Cardiac muscle cell (in vitro differentiated cells and primary cell): ENCODE measurements at places on chromosomes 12 and 14. TPM values are rescaled to one million over a fixed set of nuclear protein-coding genes. Genes with fewer than 3 reads are reported as not detected.

The EID3 gene
- 2.7 and 3.0 TPM in 2 replicates for polyA plus RNA-seq

The BBOF1 gene
- polyA plus RNA-seq = 6.1 and 10.6 TPM in 2 replicates

The ZNF10 gene
- 9.5 and 14.9 TPM in 2 replicates for polyA plus RNA-seq

The SDS gene
- not detected in 2 replicates for polyA plus RNA-seq

The IL26 gene
- not detected in 2 replicates for polyA plus RNA-seq

The CSRNP2 gene
- 16.9 and 22.5 TPM in 2 replicates for polyA plus RNA-seq

The C3AR1 gene
- polyA plus RNA-seq = not detected in 2 replicates

The NRXN3 gene
- polyA plus RNA-seq = 0.51 and 1.5 TPM in 2 replicates

- H3K27me3 ChIP-seq = no peaks in the 10 kb centered on the region
- H3K36me3 ChIP-seq = peaks cover 6% of the 10 kb centered on the region
- peaks cover 7% of the 10 kb centered on the region for H3K4me1 ChIP-seq
- no peak overlapping the region for H3K4me3 ChIP-seq
Measured at GRCh38 chr12:101325590-101325989, 45.7 kb downstream of the UTP20 start.

DNA sequence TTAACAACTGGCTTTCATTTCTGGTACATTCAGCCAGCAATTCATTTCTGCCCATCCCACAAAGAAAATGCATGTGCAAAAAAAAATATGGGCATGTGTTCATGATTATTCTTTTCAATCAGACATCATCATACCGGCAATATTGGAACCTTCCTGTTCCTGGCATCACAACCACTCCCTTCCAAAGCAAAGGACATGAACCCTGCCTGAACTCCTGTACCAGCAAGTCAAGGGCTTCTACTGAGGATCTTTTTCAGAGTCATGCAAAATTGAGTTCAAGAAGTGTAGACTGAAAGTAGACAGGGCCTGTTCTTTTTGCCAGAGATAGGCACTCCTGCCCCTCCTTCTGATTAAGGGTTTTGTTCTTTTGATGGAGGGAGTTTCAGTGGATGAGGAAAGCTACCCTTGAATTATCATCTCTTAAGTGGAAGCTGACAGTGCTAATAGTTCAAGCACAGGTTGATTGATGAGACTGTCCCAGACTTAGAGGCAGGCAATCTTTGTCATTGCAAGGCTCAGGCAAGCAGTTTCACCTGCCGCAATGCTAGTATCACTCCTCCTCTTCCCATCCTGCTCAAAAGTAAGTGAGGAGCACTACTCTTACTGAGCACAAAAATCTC lies 22.3 kb upstream of the DIO2 start:
- H3K27me3 ChIP-seq = no peaks in the 10 kb centered on the region
- DNase-seq = peak; percentile 61
- H3K4me3 ChIP-seq = no peak overlapping the region
- no peak overlapping the region for H3K27ac ChIP-seq
- H3K4me1 ChIP-seq = peaks cover 6% of the 10 kb centered on the region

- no peaks in the 10 kb centered on the region for H3K36me3 ChIP-seq
- no peak overlapping the region for H3K27ac ChIP-seq
- H3K4me1 ChIP-seq = no peaks in the 10 kb centered on the region
- DNase-seq = no peak
- H3K27me3 ChIP-seq = no peaks in the 10 kb centered on the region
- H3K4me3 ChIP-seq = no peak overlapping the region
Measured at GRCh38 chr14:32286602-32287001, 42.5 kb upstream of the AKAP6 start.

- no peak overlapping the region for H3K4me3 ChIP-seq
- peaks cover 12% of the 10 kb centered on the region for H3K36me3 ChIP-seq
- no peak overlapping the region for H3K27ac ChIP-seq
Measured at GRCh38 chr14:73717266-73717665, 3.1 kb upstream of the PNMA1 start.

DNA sequence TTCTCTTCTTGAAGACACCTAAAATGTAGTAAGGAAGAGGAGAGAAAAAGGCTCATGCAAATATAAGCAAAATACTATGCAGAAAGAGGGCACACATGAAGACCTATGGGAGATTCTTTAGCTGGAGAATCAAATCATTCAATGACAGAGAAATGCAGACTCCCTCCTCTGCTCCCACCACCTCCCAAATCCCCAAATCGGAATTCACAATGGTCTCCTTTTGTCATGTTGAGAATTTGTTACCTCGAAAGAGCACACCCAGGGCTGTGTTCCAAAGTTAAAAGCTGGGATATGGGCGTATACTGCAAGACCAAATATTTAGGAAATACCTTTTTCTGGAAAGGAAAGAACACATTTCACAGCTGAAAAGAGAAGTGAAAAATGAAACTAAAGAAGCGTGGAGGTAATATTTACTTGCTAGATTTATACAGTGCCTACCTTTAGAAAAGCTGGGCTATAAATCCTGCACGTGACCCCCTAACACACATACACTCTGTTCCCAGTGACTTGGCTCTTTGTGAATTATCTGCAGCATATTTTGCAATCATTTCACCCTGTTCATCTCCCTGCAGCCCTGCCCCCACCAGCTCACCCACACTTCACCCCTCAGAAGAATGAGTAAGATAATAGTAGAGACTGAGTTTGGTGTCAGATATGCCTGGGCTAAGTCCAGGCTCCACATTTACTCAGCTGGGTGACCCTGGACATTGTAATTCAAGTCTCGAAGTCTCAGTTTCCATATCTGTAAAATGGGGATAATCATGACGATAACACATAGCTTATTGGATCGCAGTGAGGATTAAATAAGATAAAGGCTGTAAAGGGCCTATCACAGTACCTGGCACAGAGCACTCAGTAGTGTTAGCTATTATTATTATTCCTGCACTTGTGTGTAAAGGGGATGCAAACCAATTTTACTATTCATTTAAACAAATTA lies 2.9 kb upstream of the CACNA1C start:
- H3K4me3 ChIP-seq = no peak overlapping the region
- H3K27ac ChIP-seq = no peak overlapping the region
- no peaks in the 10 kb centered on the region for H3K36me3 ChIP-seq
- H3K4me1 ChIP-seq = peaks cover 4% of the 10 kb centered on the region

DNA sequence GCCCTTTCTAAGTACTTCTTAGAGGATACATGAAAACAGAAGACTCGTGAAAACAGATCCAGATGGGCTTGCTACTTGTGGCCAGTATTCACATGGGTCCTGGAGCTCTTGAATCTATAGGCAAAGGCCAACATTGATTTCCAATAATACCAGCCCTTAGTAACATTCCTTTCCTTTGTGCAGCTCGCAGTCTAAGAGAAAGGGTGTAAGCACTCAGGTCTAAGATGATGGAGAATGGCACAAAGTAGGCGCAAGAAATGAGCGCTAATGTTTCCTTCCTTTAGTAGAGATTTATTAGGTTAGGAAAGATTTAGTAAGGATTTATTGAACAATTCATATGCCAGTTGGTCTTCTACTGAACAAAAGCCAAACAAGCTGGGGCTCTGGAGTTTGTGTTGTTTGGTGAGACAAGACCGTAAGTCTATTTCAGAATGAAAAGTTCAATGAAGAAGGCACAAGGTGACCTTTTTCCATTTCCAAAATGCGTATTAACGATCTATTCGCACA lies 525 bp downstream of the RNU6-8 start:
- H3K4me3 ChIP-seq = peak overlapping the region; percentile 58
- no peaks in the 10 kb centered on the region for H3K27me3 ChIP-seq
- H3K36me3 ChIP-seq = no peaks in the 10 kb centered on the region
- H3K27ac ChIP-seq = peak overlapping the region; percentile 97
- no peaks in the 10 kb centered on the region for H3K4me1 ChIP-seq
